ENCODE measurements at places on chromosomes 4 and X.

DNA sequence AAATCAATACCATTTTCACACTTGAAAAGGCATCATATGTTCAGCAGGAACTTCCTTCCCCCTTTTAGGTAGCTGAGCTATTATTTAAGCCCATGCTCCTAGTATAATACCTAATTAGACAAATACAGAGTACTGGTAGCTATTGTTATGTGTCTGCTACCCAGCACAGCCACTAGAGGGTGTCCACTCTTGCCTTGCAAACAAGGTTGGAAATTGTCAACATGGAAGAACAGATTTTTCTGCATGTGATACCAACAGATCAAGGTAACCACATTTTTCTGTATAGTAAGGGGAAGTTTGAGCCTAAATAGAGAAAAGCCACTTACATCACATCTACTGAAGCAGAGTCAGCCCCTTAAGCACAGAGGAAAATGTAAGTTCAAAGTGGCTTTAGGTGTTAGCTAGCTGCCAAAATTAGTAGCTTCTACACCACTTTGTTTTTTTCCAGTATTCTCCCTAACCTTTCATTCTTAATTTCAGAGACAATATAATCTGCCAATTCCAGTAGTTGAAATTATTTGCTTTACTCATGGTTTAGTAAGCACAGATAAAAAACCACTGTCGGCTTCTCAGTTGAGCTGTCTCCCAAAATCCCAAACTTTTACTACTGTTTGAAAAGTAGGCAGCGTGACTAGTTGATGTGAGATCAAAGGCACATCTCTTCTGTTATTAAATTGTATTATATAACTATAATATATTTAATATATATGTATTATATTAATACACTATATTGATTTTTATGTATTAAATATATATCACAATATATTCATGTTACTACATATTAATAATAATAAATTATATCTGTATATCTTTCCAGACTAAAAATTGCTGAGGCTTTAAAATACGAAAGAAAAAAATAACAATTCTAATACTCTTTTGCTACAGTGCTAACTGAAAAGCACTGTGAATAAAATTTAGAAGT, 38.2 kb downstream of the EDNRA start:
- no peak for DNase-seq

- no peak for DNase-seq
These were observed 242.1 kb downstream of the ADAMTS3 start for GRCh38 chr4:72326692-72327632.

DNA sequence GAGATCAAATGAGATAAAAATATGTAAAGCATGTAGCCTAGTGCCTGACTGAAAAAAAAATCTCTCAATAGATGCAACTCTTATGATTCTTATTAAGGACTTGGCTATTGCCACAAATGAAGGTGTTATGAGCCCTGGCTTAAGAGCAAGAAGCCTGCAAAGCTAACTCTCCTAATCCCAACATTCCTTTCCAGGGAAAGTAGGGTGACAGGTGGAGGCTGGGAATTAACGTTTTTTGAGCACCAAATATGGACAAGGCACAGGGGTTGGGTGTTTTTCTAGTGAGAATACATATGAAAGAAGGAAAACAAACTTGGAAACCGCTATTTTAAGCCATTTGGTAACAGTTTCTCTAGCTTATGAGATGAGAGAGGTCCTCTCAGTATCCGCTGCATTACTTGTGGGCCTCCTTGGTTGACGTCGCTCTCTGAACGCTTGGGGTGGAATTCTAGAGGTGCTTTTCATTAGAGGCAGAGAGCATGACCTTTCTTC, 2.4 kb downstream of the RHOH start:
- no peak for DNase-seq

GRCh38 chr4:81833576-81833975, 361.9 kb upstream of the RASGEF1B start:
- DNase-seq, result no peak

DNA sequence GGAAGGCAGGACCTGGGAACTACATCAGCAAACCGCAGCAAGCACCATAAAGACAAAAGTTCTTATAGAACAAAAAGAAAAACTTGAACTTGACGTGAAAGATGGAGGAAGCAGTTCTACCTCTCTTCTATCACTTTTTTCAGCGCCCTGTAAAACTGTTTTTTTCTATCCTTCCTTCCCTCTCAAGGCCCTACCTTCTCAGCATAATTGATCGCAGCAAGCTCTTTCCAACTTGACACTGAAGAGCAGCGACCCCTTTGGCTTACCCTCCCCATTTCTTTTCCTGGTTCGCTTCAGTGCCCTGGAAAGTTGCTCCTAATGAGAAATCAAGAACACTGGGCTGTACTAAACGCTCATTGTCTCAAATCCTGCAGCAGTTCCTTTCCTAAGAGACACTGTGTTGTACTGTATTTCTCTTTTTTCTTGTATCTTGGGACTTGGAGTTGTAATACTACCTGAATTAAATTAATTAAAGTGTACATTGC, 150.6 kb upstream of the SLC4A4 start:
- peak; percentile 36 for DNase-seq

GRCh38 chr4:110512901-110513300, 36.9 kb downstream of the ENPEP start:
- DNase-seq, result no peak

DNA sequence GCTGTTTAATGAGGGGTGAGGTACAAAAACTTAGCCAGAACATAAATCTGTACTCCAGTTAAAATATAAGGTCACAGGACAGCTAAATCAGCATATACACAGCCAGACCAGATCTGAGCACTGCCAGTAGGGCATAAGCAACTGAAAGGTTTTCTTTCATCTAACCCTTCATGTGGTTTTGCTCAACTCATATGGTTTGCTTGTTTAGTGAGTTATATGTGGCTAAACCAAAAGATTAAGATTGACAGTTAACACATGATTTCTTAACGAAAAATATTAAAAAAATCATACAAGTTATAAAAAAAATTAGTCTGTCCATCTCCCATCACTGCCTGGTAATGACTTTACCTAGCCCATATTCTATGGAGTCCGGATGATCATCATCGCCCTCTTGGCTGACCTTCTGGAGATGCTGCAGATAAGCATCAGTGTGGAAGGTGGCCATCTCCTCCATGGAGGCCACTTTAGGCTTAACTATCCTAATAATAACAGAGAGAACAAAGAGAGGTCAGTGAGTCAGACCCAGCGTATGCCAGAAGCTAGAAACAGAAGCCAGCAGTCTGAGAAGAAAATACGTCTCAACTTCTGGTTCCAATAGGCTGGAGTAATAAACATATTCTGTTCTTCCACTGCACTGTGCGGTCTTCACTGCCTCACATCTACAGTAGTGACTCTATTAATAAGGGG, 4.1 kb downstream of the HDAC8 start:
- DNase-seq, result no peak

DNA sequence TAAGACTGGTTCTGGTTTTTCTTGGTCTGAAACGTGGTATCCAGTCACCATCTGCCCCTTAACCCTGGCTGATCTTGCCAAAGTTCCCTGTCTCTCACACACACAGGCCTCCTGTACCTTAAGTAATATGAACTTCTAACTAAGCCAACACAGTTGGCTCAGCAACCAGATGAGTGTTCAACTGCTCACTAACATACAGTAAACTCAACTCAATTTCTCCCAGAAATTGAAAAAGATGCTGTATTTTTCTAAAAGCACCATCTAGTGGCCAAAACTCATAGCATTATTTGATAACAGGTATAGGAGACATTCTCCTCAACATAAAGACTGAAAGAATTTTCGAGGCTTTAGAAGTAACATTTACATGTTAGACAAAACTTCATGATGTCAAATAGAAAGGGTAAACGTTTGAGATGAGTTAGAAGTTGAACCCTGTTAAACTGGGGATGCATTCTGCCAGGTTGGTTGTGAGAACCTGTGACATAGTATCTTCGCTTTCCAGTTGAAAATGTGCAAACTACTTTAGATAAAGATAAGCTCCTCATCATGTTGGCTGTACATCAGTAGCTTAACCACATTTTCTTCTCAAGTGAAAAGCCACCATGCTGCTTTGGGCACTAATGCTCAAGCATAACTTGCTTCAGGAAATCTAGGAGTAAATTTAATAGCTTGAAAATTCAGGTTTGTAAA, 31.2 kb downstream of the CCNI start:
- no peak for DNase-seq

DNA sequence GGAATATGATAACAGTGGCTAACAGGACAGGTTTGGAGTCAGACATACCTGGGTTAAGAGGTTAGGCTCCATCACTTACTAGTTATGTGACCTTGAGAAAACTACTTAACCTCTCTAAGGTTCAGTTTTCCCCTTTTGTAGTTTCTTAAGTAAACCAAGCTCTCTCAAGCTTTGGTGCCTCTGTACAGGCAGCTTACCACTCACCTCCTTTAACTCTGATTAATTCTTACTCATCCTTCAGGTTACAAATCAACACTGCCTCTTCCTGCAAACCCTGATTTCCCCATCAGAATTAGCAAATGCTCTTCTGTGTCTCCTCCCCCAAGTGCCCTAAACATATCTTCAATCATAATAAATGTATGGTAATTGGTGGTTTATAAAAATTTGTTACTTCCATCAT, 3.5 kb upstream of the SERTM2 start:
- DNase-seq, result no peak

- peak; percentile 47 for DNase-seq
These were observed 62.0 kb upstream of the CLNK start for GRCh38 chr4:10746371-10747171.

GRCh38 chr4:1414831-1415680, 8.8 kb upstream of the NKX1-1 start:
- peak; percentile 10 for DNase-seq

GRCh38 chr4:39104255-39104654, 42.2 kb downstream of the KLHL5 start:
- no peak for DNase-seq

GRCh38 chr4:6228158-6229067, 28.1 kb upstream of the JAKMIP1 start:
- no peak for DNase-seq

DNA sequence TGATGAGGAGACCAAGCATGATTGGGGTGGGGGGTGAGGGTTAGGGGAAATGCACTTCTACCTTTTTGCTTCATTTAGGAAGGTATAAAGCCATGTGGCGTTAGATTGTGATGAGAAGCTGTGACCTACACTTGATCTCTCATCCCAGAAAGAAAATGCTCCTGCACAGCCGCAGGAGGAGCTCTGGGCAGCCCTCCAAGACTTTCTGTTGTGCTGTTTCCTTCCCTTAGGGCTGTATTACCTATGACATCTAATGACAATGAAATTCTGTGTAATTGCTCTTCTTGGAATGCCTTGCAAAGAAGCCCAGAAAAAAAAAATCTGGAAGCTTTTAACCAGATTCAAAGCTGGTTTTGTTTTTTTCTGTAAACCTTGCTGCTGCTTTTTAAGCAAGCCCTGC, 13.4 kb downstream of the PRPS2 start:
- no peak for DNase-seq

DNA sequence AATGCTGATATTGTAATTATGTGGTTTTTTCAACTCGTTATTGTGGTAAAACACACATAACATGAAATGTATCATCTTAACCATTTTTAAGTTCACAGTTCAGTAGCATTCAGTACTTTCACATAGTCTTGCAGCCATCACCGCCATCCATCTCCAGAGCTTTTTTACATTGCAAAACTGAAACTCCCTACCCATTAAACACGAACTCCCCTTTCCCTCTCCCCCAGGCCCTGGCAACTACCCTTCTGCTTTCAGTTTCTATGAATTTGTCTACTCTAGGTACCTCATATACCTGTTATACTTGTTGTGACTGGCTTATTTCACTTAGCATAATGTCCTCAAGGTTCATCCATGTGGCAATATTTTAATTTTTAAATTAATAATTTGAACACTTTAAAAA, 380.6 kb downstream of the MAPK10 start:
- no peak for DNase-seq

DNA sequence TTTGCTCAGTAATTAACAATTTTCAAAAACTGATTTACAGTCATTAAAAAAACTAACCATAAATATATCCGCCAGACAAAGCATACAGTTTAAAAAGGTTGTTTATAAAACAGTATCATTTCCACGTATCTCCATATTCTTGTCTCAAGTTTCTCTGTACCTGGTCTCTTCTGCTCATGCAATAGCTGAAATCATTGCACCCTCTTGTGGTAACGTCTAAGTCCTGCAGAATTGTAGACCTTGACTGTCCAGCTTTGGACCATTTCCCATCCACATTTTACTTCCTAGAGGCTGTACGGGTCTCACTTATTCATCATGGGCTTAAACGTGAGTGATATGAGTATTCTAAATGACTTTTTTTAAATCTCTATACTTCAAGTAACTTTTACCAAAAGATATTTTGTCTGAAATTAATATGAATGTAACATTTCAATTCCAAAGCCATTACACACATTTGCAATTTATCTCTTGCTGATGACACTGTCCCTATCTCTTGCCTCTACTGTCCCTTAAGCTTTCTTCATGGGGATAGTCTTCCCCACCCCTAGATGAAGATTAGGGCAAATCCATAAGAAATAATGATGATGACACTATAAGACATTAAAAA, 118.5 kb downstream of the BTC start:
- no peak for DNase-seq

- peak; percentile 65 for DNase-seq
These were observed 224.2 kb downstream of the RCHY1 start for GRCh38 chr4:75289914-75290582.

DNA sequence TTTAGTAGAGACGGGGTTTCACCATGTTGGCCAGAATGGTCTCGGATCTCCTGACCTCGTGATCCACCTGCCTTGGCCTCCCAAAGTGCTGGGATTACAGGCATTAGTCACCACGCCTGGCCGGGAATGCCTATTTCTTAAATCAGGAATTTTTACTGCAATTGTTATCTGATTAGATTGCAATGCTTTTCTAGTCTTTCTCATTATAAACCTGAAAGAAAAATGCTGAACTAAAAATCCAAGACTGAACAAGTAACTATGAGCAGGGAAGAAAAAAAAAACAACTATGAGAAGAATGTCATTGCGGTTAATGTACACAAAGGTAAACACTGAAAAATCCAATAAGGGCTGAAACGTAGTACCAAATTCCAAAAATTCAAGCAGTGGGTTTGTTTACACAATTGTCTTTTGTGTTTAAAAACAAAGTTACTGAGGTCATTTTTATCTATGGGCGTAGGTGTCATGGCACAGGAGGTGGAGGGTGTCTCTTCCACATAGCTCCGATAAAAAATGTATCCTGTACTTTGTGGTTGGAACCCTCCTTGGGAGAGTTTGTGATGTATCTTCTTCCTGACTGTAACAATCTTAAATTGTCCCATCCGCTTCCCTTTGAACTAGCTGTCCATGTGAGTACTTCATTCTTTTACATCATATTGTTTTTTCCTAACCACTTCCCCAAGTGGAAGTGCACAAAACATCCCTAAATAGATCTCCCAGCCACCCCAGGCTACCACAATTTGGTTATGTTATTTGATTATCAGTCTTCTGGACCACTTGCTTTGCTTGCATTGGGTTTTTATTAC, 11.1 kb upstream of the TMEM156 start:
- no peak for DNase-seq

DNA sequence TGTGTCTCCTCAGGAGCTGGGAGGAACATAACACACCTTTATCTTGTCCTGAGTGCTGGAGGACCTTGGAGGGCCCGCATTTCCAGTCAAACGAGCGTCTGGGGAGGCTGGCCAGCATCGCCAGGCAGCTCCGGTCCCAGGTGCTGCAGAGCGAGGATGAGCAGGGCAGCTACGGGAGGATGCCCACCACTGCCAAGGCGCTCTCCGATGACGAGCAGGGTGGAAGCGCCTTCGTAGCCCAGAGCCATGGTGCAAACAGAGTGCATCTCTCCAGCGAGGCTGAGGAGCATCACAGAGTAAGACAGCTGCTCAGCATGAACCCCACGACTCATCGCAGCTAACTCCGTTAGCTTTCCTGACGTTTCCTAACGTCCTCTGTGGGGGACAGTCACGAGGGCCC, 430 bp downstream of the TRIML1 start:
- DNase-seq, result no peak

- no peak for DNase-seq
These were observed 2053.5 kb upstream of the TENM3 start for GRCh38 chr4:180189666-180190065.

- no peak for DNase-seq
These were observed 108.1 kb downstream of the RAPGEF2 start for GRCh38 chr4:159210975-159211374.

Data from right hindlimb (tissue), 1 donor.